ENCODE measurements at places on chromosomes 11 and 22.

- no peak for DNase-seq
Observed at GRCh38 chr22:44630826-44631225, 71.2 kb upstream of the PRR5 start.

- DNase-seq: no peak
Observed at GRCh38 chr11:8097468-8097867, 16.5 kb downstream of the TUB start.

GRCh38 chr22:44538518-44539315, 40.7 kb upstream of the RTL6 start:
- DNase-seq: no peak

- no peak for DNase-seq
Observed at GRCh38 chr11:70252844-70253243, 17.6 kb upstream of the PPFIA1 start.

GRCh38 chr11:126893796-126894195, 106.8 kb downstream of the KIRREL3 start:
- DNase-seq: no peak

- DNase-seq: no peak
Observed at GRCh38 chr11:2221024-2221423, 49.4 kb downstream of the ASCL2 start.

- no peak for DNase-seq
Observed at GRCh38 chr22:30695351-30695851, 727 bp downstream of the OSBP2 start.

DNA sequence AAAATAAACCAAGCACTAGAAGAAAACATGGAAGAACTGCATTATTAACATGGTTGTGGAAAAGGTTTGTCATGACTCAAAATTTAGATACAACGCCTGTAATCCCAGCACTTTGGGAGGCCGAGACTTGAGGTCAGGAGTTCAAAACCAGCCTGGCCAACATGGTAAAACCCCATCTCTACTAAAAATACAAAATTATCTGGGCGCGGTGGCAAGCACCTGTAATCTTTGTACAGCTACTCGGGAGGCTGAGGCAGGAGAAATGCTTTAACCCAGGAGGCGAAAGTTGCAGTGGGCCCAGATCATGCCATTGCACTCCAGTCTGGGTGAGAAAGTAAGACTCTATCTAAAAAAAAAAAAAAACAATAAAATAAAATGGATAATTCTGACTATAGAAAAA, 23.7 kb downstream of the GNB1L start:
- no peak for DNase-seq

DNA sequence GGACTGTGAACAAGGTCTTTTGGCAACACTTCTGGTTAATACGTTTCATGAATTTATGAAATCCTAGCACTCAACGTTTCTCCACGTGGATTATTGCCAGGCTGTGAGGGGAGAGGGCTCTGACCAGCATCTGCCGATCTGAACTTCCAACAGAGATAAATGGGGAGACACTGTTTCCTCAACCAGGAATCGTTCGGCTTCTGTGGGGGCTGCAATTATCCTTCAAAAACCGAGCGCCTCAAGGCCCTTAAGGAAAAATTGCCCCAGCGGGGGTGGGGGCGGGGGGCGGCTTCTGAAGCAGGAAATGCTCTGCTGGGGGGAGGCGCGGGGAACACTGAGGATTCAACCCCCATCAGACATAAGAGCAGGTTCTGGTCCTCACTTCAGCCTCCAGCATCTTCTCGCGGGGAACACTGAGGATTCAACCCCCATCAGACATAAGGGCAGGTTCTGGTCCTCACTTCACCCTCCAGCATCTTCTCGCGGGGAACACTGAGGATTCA, 155.6 kb downstream of the BRD1 start:
- DNase-seq: no peak

DNA sequence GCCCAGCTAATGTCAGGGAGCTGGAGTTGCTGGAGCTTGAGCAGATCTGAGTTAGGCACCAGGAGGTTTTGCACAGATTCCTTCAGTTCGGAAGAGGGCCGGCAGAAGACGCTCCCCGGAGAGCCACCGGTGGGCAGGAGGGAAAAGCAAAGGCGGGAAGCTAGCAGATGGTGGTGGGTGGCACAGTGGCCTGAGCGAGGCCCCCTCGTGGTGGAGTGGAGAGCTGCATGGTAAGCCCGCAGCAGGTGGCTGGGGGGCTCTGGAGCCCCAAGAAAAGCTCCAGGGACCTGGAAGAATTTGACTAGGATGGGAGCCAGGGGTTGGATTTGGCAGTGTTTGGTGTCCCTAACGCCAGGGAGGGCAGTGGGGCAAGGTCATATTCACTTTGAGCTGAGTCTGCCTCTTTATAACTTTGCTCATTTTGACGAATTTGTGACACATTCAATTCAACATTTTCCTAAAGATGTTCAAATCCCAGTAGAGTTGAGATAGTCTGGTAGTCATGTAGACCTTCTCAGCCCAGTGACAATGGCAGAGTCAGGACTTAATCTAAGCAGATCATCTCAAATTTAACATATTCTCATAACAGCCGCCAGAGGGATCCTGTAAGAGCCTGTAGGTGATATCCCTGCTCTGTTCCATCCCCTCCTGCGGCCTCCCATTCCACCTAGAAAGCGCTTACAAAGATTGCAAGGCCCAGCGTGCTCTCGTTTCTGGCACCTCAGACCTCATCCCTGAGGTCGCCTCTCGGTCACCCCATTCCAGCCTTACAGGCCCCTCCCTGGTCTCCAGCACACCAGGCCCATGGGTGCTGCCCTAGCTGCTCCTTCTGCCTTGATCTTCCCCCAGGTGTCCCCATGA, 57.9 kb downstream of the TRIM29 start:
- no peak for DNase-seq

GRCh38 chr22:36352803-36353507, 34.8 kb downstream of the MYH9 start:
- no peak for DNase-seq

- DNase-seq: no peak
Observed at GRCh38 chr11:63212742-63213141, 30.7 kb downstream of the SLC22A25 start.

- no peak for DNase-seq
Observed at GRCh38 chr22:43862074-43862881, at the start of gene SULT4A1. Gene SULT4A1 (minus strand): TSS chr22:43862513. CDS start chr22:43862382, 131 bp downstream.

- no peak for DNase-seq
Observed at GRCh38 chr11:112302226-112302868, 41.7 kb upstream of the PLET1 start.
